Putamen (tissue), 1 donor: ENCODE measurements at places on chromosomes 12 and 14.

- DNase-seq = no peak
Measured at GRCh38 chr14:95472819-95473251, 43.6 kb downstream of the SYNE3 start.

- peak; percentile 56 for DNase-seq
Measured at GRCh38 chr14:102451064-102451352, 58.6 kb downstream of the ANKRD9 start.

DNA sequence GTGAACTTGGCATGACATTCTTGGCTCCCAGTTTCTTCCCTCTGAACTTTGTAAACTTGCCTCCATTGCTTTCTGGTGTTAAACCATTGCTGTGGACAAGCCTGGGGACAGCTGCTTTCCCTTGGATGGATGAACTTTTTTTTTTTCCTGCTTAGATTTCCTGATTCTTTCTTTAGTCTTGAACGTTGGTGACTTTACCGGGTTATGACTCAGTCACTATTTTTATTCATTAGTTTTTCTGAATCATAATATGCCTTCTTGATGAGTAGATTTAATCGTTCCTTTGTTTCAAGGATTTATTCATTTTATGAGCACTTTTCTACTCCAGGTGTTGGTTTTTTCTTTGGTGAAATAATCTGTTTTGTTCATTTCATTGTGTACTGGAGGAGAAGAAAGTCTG, 155.0 kb upstream of the RTL1 start:
- no peak for DNase-seq

DNA sequence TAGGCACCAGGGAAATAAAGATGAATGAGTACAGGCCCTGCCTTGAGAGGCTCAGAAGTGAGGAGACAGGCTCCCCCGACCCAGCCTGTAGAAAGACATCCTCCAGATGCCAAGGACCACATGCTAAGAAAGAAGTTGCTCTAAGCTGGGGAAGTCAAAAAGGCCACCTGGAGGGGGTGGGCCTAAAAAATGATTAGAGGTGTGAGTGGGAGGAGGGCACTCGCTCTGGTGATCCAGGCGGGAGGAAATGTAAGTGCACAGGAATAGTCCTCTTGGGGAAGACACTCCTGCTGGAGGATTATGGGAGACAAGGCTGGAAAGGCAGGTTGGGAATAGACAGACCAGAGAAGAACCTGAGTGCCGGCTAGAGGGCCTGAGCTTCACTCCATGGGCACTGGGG, 32.2 kb downstream of the SMUG1 start:
- DNase-seq = no peak
